Natural killer cell (primary cell): ENCODE measurements at places on chromosomes 4 and X.

GRCh38 chr4:76059750-76060149 is 14.8 kb upstream of the ART3 start:
- no peaks in the 10 kb centered on the region for H3K27me3 ChIP-seq
- H3K4me3 ChIP-seq = no peak overlapping the region
- no peak for DNase-seq

DNA sequence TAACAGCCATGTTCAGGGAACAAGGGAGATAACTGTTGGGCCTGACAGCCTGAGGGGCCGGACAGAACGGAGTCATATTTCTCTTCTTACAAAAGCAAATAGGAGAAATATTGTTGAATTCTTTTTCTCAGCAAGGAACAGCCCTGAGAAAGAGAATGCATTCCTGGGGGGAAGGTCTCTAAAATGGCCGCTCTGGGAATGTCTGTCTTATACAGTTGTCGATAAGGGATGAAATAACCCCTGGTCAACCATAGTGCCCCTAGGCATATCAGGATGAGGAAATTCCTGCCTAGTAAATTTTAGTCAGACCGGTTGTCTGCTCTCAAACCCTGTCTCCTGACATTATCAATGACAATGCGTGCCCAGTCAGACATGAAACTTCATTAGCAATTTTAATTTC is 1925.5 kb downstream of the PCDH7 start:
- no peaks in the 10 kb centered on the region for H3K4me1 ChIP-seq
- no peak overlapping the region for H3K4me3 ChIP-seq
- DNase-seq = no peak

DNA sequence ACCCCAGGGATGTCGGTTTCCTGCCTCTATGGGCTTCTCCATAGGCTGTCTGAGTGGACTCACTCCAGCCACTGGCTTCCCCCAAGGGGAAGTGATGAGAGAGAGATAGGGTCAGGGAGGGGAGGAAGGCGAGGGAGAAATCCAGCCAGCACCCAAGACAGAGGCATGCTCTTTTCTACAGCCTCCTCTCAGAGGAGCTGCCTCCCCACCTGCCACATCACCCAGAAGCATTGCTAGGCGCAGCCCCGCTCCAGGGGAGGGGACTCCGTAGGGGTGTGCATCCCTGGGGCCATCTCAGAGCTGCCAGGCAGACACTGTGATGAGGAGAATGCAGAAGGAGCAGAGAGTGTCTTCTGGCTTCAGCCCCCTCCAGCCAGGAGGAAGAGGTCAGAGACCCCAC is 109.5 kb upstream of the NKX1-1 start:
- no peak overlapping the region for H3K4me3 ChIP-seq
- H3K4me1 ChIP-seq = no peaks in the 10 kb centered on the region
- no peaks in the 10 kb centered on the region for H3K36me3 ChIP-seq
- no peak for DNase-seq
- H3K27ac ChIP-seq = no peak overlapping the region
- H3K27me3 ChIP-seq = peaks cover 3% of the 10 kb centered on the region

DNA sequence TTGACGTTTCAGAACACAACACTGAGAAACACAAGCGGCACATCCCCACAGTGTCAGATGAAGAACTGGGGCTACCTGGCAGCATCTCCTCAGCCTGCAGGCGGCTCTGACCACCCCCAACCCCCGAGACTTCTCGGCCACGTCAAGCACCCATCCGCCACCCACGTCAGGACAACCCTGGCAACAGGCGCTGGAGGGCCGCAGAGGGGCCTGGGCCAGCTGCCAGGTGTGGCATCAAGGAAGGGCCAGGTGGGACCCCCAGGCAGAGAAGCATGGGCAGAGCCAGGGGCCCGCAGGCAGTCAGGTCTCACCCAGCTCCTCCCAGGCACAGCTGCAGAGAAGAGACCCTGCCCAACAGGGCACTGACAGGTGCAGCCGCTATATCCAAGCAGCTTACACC is 22.3 kb downstream of the GAK start:
- H3K36me3 ChIP-seq = peaks cover 41% of the 10 kb centered on the region
- H3K4me3 ChIP-seq = no peak overlapping the region
- H3K27me3 ChIP-seq = no peaks in the 10 kb centered on the region
- no peak for DNase-seq
- H3K27ac ChIP-seq = no peak overlapping the region
- H3K4me1 ChIP-seq = peaks cover 7% of the 10 kb centered on the region

DNA sequence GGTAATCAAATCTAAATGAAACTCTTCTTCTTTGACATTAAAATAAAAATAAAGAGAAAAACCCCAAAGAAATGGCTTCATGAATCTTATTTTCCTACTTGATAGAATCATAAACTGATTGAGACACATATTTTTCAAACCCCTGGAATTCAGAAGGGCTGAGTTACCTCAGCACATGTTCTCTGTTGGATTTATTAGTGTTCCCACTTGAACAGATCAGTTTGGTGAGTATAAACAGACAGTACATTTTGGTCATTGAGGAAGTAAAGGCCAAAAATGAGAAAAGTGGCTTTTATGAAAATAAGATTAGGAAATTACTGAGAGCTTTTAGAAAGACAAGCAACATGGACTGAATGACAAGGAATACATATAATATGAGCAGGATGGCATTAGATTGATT is 620.4 kb downstream of the ANKRD50 start:
- H3K4me1 ChIP-seq = no peaks in the 10 kb centered on the region
- no peak overlapping the region for H3K4me3 ChIP-seq
- no peak overlapping the region for H3K27ac ChIP-seq
- no peak for DNase-seq
- H3K27me3 ChIP-seq = no peaks in the 10 kb centered on the region
- no peaks in the 10 kb centered on the region for H3K36me3 ChIP-seq

- no peaks in the 10 kb centered on the region for H3K36me3 ChIP-seq
- H3K4me3 ChIP-seq = no peak overlapping the region
- no peaks in the 10 kb centered on the region for H3K27me3 ChIP-seq
- no peak overlapping the region for H3K27ac ChIP-seq
Observed at GRCh38 chr4:117293784-117294183, 208.4 kb upstream of the TRAM1L1 start.

GRCh38 chr4:124484008-124484407 is 228.5 kb downstream of the ANKRD50 start:
- no peaks in the 10 kb centered on the region for H3K27me3 ChIP-seq
- H3K27ac ChIP-seq = no peak overlapping the region
- H3K4me1 ChIP-seq = no peaks in the 10 kb centered on the region
- H3K4me3 ChIP-seq = no peak overlapping the region

DNA sequence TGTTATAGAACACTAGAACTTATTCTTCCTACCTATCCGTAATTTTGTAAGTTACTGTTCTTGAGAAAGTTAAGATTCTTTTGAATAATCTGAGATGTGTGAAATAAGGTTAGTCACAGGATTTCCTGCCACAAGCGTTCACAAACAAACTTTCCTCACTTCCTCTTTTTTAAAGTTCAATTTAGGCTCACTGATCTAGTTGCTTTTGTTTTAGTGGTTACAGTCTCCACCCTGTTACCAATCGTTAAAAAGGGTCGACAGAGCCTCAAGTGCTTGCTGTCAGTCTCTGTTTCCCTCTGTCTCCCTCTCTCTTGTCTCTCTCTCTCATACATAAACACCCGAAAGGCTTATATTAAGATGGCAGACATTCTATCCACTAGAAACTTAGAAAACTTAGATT is 35.9 kb upstream of the STK26 start:
- H3K4me3 ChIP-seq = no peak overlapping the region
- H3K36me3 ChIP-seq = no peaks in the 10 kb centered on the region
- no peaks in the 10 kb centered on the region for H3K27me3 ChIP-seq
- H3K4me1 ChIP-seq = peaks cover 41% of the 10 kb centered on the region
- peak; percentile 72 for DNase-seq

- H3K36me3 ChIP-seq = no peaks in the 10 kb centered on the region
- no peak overlapping the region for H3K27ac ChIP-seq
- DNase-seq = no peak
- H3K4me1 ChIP-seq = no peaks in the 10 kb centered on the region
Observed at GRCh38 chr4:8053688-8054449, 104.7 kb downstream of the ABLIM2 start.

- H3K4me3 ChIP-seq = no peak overlapping the region
- no peak overlapping the region for H3K27ac ChIP-seq
- H3K36me3 ChIP-seq = no peaks in the 10 kb centered on the region
Observed at GRCh38 chr4:56613101-56613862, 67.8 kb downstream of the HOPX start.

DNA sequence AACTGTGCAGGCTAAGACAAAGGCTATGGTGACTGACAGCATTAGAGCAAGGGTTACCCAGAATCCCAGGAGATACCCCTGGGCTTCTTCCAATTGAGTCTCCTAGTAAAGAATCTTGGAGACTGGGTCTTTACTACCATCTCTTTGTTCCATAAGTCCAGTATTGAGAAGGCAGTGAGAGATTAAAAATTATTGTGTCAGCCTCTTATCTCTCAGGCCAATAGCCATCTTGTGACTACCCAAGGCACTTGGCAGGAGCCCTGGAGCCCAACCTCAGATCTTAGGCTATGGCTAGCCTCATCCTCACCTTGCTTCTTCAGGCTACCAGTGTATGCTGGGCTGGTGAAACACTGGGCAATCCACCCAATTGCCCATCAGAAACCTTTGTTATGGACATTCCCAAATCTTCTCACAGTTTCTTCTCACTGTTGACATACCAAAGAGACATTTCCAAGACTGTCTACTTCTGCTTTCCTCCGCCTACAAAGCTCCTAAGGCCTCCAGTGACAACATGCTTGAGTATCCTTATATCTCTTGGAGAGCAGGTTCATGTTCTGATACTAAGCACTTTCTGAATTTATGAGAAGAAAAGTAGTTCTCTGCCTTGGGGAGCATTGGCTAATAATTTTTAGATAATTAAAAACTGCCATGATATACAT is 76.3 kb upstream of the STIM2 start:
- no peak for DNase-seq
- no peak overlapping the region for H3K4me3 ChIP-seq
- no peak overlapping the region for H3K27ac ChIP-seq
- peaks cover 7% of the 10 kb centered on the region for H3K4me1 ChIP-seq

GRCh38 chr4:17317526-17317925 is 194.4 kb downstream of the QDPR start:
- H3K27ac ChIP-seq = no peak overlapping the region
- H3K4me1 ChIP-seq = no peaks in the 10 kb centered on the region
- no peaks in the 10 kb centered on the region for H3K36me3 ChIP-seq
- H3K4me3 ChIP-seq = no peak overlapping the region
- DNase-seq = no peak

DNA sequence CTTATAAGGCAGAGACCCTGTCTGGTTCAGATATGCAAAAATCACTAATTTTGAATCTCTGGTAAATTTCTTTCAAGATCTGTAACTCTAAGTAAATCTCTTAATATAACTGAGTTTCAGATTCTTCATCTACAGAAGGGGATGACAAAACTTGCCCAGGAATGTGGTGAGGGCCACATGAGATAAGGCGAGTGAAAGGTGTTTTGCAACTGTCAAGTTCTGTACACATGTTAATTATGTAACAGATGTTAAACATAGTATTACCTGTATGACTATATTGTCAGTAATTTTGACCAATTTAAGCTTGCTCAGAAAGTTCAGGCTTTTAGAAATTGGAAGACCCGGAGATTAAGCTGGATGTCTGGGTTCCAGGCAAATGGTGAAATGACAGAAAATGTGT is 549 bp upstream of the GLRB start:
- H3K4me1 ChIP-seq = no peaks in the 10 kb centered on the region
- H3K27ac ChIP-seq = no peak overlapping the region
- H3K4me3 ChIP-seq = no peak overlapping the region

GRCh38 chrX:154486396-154487207 is at the start of gene UBL4A:
TSS of gene UBL4A (minus strand) at chrX:154486615. CDS start at chrX:154486584, 31 bp downstream.
- H3K4me3 ChIP-seq = peak within 1 kb of the TSS; percentile 49
- peak; percentile 74 for DNase-seq
- peak within 1 kb of the TSS; percentile 76 for H3K27ac ChIP-seq
- peaks cover 59% of the 10 kb centered on the region for H3K4me1 ChIP-seq
- H3K27me3 ChIP-seq = no peaks in the 10 kb centered on the region

- no peaks in the 10 kb centered on the region for H3K27me3 ChIP-seq
- no peak overlapping the region for H3K27ac ChIP-seq
- H3K4me1 ChIP-seq = peaks cover 3% of the 10 kb centered on the region
Observed at GRCh38 chrX:38106991-38107655, 100.8 kb downstream of the SYTL5 start.

GRCh38 chrX:31236231-31236630 is 164.4 kb upstream of the FTHL17 start:
- H3K4me1 ChIP-seq = no peaks in the 10 kb centered on the region
- no peak overlapping the region for H3K4me3 ChIP-seq
- DNase-seq = no peak
- H3K27ac ChIP-seq = no peak overlapping the region
- no peaks in the 10 kb centered on the region for H3K36me3 ChIP-seq
